ENCODE measurements at places on chromosomes 3 and 15. TPM values are rescaled to one million over a fixed set of nuclear protein-coding genes. Genes with fewer than 3 reads are reported as not detected.

GRCh38 chr15:52020221-52021085 lies 1.4 kb downstream of the MAPK6 start:
- peak; percentile 43 for DNase-seq

DNA sequence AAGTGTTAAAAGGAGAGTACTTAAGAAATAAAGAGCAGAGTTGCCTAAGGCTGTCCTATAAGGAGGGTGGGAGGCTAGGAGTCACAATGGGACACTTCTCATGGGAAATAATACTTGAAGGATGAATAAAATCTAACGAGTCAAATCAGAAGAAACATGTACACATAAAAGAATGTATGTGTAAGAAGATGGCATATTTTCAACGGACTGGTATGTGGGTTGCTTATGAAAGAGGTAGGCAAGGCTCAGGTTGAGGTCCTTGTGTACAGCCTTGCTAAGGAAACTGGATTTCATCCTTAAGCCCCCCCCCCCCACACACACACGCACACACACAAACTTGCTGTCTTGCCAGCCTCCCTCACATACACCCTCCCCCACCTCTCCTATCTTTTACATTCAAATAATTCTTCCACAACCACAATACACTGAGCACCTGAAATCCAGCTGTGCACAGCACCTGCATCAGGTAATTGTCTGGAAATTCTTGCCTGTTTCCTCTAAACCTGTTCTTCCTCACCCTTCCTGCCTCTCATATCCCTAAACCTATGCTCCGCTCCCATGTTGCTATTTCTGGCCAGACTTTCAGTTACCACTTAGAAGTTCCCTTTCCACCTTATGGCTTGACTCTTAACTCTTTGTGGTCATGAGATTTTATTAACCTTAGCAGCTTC lies 79.2 kb downstream of the FMN1 start:
- no peak for DNase-seq

DNA sequence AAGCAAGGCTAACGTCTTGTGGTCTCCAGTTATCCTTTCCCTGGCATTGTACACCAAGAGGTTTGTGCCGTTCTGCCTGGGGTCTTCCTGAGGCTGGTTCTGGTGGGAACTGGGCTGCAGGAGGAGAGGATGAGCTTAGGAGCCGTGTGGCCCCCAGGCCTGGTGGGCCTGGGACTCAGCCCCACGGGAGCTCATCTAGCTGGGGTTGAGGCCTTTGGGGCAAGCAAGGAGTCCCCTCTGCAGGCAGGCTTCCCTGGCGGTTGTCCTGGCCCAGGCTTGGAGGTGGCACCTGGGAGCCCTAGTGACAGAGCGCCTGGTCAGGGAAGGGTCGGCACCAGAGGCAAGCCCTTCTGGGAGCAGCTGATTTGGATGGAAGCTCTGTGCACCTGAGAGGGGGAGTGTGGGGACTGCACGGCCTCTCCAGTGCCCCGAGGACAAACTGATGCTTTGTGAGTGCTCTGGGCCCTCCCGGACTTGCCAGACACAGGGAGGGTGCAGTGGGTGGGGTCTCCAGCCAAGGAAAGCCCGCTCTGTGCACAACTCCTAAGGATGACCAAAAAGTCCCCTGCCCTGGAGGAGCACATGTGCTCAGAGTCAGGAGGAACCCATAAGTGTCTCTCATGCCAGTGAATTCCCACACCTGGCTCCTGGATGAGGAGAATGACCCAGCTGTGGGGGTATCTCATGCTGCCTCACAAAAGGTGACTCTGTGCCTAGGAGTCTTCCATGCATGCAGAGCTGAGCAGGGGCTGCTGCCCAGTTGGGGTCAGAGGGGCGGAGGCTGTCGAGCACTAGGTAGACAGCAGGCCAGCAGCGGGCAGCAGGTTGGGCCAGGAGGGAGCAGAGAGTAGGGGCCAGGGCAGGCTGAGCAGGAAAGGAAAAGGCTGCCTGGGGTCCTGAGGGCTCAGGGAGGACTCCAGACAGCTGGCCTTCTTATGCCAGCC lies 2.7 kb downstream of the PAK6 start:
- no peak for DNase-seq

- no peak for DNase-seq
Measured at GRCh38 chr15:101019366-101019896, 100.3 kb downstream of the LRRK1 start.

Gene SPATA12
- total RNA-seq, result 0.17 TPM

DNA sequence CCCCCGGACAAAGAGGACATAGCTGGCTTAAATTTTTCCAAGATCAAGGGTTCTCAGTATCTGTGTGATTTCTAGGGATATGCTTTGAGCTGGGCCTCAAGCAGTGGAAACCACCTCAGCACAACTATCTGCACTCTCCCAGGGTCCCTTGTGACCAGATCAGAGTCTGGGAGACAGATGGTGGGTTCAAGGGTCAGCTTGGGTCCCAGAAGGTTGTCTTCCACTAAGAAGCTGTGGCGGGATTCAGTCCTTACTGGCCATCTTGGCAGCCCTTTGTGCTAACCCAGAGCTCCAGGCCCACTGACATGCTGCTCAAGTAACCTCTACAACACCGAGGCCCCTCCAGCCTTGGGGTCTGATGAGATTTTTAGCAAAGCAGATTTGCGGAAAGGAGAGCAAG lies 2.7 kb downstream of the INSYN1 start:
- DNase-seq, result no peak

Gene PRTG
- total RNA-seq, result 7.5 TPM

DNA sequence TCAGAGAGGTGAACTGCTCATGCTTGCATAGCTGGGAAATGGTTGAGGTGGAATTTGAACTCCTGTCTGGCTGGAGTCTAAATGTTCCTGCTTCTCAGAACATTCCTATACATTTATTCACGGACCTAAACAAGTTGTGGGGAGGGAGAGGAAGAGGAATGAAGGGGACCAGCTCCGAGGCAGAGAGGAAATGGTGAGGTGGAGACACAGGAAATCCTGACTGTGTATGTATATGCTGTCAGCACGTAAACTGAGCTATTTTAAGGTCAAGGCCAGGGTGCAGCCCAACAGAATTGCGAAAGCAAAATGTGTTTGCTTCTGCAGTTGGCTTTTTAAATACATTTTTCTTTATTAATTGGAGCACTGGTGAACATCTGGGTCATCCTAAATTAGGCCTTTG lies 74.1 kb upstream of the POMGNT2 start:
- DNase-seq, result peak; percentile 86

DNA sequence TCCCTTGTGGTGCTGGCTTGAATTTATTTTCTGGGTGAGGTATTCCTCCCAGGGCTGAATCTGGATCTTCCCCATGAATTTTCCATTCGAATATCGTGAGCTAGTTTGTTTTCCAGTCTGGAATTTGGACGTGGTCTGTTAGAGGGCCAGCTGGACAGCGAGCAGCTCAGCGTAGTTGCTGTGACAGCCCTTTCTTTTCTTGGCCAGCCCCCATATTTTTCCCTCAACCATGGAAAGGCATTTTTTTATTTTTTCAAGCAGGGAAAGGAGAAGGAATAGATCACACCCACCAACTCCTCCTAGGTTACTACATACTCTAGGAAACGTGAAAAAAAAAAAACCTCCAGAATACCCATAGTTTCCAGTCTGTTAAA lies 152.0 kb downstream of the KLHL25 start:
- no peak for DNase-seq

Gene ZPLD1
- 0.05 TPM for total RNA-seq

GRCh38 chr15:77748078-77749064 lies 115.7 kb upstream of the LINGO1 start:
- no peak for DNase-seq

All from dermis blood vessel endothelial cell (primary cell).